ENCODE measurements at places on chromosomes 16 and 17.

DNA sequence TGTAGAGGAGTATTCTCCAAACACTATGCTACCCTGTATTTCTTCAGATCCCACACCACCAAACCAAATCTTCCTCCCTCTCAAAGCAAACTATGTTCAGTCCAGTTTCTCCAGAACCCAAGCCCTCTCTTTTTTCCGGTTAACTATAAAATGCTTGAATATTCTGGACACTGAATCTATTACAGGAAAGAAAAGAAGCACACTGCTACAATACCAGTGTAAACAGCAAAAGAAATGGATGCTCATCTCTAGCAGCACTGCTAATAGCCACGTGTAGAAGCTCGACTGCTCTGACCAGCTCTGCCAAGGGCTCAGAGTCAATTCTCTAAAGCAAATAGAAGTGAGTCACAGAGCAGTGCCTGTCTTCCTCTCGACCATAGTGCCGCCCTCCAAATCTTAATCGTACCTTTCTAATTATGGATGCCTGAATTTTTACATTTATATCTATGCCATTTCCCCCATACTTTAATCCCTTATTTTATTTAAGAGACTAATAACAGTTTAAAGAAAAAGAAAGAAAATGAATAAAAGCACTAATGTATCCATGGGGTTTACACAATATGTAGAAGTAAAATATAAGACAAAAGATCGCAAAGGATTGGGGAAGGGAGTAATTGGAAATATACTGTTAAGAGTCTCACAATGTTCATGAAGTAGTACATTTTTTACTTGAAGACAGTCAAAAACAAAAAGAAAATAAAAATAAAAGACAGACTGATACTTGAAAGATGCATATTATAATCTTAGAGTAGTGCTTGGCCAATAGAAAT, 154.5 kb downstream of the PARN start:
- no peak for DNase-seq

- DNase-seq = no peak
These were observed 135.1 kb upstream of the CORO6 start for GRCh38 chr17:29757788-29758187.

- DNase-seq = no peak
These were observed 33.5 kb upstream of the DNAH9 start for GRCh38 chr17:11564589-11565380.

DNA sequence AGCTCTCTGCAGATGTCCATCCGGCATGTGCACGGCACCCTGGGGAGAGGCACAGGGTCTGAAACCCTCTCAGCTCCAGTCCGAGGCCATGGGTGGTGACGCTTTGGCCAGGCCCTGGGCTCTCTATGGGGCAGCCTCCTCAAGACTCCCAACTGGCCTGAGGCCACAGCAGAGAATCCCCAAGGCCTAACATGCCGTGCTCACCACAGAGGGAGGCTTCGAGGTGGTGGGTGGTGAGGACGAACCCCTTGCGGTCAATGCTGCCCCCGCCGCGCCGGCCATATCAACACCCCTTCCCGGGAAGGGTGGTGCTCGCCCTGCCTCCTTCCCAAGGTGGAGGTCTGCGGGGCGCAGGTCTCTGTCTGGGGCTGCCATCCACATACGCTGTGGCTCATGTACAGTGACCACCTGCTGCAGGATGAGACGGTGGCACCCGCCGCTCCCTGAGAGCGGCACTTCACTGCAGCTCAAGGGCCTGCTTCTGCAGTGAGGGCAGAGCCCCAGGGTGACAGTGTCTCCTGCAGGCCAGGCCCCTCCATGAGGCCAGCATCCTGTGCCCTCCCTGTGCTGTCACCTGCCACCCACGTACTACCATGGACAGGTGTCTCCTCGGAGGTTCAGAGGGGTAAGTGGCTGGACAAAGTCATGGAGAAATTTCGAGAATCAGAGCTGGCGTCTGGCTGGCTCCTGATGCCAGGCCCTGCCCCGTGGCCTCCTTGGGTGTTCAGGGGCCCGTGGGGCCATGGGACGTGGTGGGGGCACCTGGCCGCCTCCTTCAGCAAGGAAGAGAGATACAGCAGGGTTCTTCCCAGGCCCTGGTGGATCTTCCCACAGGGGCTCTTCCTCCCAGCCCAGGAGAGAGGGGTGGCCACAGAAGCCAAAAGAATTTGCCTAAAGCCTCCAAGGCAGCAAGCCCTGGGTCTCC, 54.6 kb upstream of the ACSF3 start:
- DNase-seq = no peak

- DNase-seq = peak; percentile 67
These were observed 35.4 kb upstream of the LITAF start for GRCh38 chr16:11621920-11622651.

DNA sequence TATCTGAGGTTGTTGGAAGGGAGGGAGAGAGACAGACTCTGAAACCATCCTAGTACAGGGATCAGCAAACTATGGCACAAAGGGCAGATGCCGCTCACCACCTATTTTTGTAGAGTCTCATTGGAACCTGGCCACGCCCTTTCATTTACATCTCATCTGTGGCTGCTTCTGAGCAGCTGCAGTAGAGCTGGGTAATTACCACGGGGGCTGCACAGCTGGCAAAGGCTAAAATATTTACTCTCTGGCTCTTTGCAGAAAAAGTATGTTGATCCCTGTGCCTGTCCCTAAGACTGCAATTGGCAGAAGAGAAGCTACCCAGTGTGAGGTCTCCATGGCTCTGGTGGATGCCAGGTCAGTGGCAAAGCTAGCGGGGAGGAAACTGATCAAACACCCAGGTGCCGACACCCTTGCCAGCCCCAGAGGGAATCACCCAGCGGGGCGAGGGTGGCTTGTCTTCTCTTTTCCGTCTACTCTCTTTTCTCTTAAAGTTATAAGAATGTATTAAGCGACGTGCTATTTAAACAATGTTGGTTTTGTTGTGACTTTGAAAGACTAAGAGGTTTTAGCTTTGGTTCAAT, 14.0 kb downstream of the CEP295NL start:
- DNase-seq = no peak
